ENCODE measurements at places on chromosomes 6 and 20. TPM values are rescaled to one million over a fixed set of nuclear protein-coding genes. Genes with fewer than 3 reads are reported as not detected.

DNA sequence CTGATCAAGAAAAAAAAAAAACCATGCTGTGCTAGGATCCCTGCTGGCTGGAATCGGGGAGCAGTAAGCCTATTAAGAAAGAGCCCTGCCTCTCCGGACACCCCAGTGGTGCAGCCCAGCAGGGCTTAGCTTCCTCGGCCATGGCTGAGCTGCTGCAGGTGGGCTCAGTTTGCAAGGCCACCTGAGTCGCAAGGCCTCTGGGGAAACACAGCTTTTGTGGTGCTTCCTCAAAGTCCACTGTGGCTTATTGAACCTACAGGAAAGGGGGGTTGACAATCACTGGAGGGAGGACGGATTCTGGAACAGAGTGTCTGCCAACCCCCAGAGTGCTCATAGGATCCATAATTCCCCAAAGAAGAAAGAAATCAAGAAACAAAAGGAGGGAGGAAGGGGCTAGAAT is 240.8 kb downstream of the SMOC2 start:
- no peak for DNase-seq
- H3K4me1 ChIP-seq: peaks cover 31% of the 10 kb centered on the region
- no peak overlapping the region for H3K27ac ChIP-seq
- no peak overlapping the region for H3K4me3 ChIP-seq
- H3K36me3 ChIP-seq: no peaks in the 10 kb centered on the region
- H3K27me3 ChIP-seq: no peaks in the 10 kb centered on the region

DNA sequence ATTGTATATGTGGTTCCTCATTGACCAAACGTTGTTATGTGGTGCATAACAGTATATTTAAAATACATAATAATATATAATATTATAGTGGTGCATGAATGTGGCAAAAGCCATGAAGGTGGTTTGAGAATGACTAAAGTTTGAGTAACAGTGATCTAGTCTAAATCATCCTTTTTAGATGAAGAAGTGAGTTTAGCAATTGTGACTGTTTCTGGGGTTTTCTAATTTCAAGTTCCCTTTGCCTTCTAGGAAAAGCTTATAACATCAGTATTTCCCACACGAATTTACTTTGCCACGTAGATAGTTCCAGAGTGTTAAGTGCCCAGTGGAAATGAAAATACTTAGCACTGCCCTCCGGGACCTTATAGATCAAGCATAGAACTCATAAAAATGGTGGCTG is 40.9 kb downstream of the ARFGEF2 start:
- no peaks in the 10 kb centered on the region for H3K27me3 ChIP-seq
- DNase-seq: no peak
- 0 out of 2 replicates have a peak, but pooled peaks cover 1% of the 10 kb centered on the region for H3K36me3 ChIP-seq
- no peak overlapping the region for H3K4me3 ChIP-seq
- H3K4me1 ChIP-seq: no peaks in the 10 kb centered on the region
- no peak overlapping the region for H3K27ac ChIP-seq

DNA sequence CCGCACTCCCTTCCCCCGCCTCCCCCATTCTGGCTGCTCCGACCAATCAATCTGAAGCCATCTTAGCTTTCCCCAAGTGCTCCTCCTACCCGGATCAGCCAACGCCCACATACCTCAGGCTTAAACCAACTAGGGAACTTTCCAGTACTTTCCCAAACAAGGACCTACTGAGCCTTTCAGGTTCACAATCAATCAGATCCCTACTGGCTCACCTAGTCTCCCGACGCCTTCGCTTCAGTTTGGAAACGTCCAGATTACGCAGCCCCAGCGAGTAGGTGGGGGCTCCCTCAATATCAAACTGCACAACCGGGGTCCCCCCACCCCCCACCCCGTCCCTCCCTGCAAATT is 432 bp downstream of the HSPA1L start:
- no peaks in the 10 kb centered on the region for H3K27me3 ChIP-seq
- peak overlapping the region; percentile 38 for H3K4me3 ChIP-seq
- no peaks in the 10 kb centered on the region for H3K36me3 ChIP-seq

DNA sequence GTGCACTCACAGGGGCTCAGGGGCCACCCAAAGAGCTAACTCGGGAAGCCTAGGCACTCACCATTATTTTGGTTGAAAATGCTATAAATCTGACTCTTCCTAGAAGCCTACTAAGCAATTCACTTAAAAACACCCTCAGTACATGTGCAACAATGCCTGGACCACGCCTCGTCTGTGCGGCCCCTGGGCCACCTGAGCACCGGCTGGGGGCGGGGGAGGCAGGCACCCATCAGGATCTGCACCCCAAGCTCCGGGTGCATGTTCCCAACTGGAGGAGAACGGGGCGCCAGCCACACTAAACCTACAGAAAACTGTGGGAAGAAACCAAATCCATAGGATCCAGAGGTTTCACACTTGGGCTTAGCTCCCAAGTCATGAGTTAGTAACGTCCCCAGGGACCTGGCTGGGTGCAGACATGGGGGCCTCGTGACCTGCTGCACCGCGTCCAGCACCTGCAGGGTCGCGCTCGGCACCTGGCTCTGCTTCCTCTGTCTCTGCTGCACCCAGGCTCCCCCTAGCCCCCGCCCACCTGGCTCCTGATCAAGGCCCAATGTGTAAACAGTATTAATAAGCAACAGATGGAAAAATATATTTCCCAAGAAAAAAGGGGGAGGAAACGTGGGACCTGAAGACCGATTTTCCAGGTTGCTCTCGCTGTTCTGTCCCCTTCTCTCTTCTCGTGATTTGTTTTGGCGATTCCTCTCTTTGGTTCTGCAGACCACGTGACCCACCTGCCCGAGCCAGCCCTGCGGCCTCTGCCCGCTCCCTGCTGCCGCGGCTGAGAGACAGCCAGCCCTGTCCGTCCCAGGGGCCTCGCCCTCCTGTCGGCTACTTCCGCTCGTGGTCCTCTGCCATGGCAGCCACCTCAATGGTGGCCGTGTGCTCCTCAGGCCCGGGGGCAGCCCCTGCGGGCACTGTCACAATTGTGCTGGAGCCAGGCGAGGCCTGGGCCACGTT is 15.5 kb upstream of the HELZ2 start:
- no peaks in the 10 kb centered on the region for H3K27me3 ChIP-seq
- H3K36me3 ChIP-seq: peaks cover 1% of the 10 kb centered on the region
- no peaks in the 10 kb centered on the region for H3K4me1 ChIP-seq
- no peak overlapping the region for H3K4me3 ChIP-seq

DNA sequence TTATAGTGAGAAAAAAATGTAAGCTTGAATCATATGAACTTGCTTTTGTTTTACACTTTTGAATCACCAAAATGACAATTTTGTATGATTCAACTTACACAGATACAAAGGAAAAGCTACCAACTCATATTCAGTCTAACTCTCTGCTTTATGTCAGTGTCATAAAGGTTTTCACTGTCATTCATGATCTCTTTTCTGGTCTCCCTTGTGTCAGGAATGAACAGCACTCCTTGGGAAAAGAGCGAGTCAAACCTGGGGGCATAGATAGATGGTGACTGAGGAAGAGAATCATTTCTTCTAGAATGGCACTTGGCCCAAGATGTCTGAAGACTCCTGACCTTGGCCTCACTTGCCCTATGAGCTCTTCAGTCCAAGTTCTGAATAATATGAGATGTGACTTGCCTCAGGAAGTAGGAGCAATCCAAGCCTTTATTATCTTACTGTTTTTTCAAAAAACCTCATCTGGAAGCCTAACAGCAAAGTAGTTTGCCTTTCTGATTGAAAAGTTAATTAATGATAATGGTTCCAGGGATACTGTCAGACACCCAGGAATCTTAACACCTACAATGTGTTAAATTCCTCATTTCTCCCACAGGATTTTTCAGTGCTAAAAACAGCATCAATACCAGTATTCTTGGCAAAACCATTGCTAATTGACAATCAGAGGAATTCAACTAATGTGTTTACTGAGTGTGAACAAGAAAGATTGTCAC is 270.0 kb upstream of the HSF2 start:
- H3K27me3 ChIP-seq: no peaks in the 10 kb centered on the region
- no peak overlapping the region for H3K27ac ChIP-seq

GRCh38 chr6:34537922-34538550 is 18.1 kb downstream of the SPDEF start:
- no peaks in the 10 kb centered on the region for H3K27me3 ChIP-seq
- no peaks in the 10 kb centered on the region for H3K36me3 ChIP-seq
- H3K4me3 ChIP-seq: no peak overlapping the region
- H3K27ac ChIP-seq: no peak overlapping the region

DNA sequence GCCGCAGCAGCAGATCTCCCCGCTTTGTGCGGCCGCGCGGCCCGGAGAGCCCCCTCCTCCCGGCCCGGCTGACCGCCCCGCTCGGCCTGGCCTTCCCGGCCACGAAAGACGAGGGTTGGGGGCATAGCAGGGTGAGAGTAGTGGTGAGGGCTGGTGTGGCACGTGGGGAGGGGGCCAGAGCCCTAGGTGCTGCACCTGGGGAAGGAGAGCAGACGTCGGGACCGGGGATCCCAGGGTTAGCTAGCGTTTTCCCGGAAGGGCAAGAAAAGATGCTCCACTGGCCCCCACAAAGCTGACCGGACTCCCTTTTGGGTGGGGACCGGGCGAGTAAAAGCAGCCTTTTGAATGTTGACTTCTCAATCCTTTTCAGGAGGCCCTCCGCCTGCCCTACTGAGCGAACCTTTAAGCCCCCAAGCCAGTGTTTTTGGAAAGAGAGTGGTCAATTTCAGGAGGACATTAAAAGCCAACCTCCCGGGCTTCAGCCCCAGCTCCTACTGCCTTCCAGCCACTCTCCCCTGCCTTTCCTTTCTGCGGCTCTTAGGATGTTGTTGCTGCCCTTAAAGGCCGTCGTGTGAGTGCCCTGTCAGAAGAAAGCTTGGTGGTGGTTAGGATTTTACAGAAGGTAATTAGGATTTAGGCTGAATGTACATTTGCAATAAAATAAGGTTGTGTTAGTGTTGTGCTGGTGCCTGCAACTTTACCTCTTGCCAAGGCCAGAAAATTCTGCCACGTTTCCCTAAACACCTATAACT is 648 bp upstream of the BACH2 start:
- peak overlapping the region; percentile 64 for H3K4me3 ChIP-seq
- H3K27me3 ChIP-seq: peaks cover 7% of the 10 kb centered on the region
- no peaks in the 10 kb centered on the region for H3K36me3 ChIP-seq

GRCh38 chr20:43710370-43711044 is 16.3 kb downstream of the GTSF1L start:
- DNase-seq: no peak
- H3K27ac ChIP-seq: no peak overlapping the region
- H3K36me3 ChIP-seq: peaks cover 8% of the 10 kb centered on the region
- H3K4me3 ChIP-seq: no peak overlapping the region

GRCh38 chr6:115914098-115914497 is 146.6 kb downstream of the FRK start:
- H3K27me3 ChIP-seq: no peaks in the 10 kb centered on the region
- no peaks in the 10 kb centered on the region for H3K36me3 ChIP-seq
- DNase-seq: no peak
- H3K27ac ChIP-seq: no peak overlapping the region

DNA sequence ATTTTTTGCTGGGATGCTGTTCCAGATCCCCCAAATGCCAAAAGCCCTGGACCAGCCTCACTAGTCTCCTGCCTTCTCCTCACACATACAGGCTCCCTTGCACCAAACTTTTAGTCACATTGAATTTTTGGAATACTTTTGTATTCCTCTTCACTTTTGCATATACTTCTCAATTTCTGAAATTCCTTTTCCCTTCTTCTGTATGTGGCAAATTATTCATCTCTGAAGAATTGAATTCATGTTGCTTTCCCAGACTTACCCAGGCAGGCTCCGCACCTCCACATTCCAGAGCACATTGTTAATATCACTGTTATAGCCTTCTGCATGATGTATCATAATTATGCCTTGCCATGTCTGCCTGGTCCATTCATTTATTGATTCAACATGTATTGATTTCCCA is 255.3 kb upstream of the POU3F2 start:
- H3K4me1 ChIP-seq: no peaks in the 10 kb centered on the region
- no peak for DNase-seq
- no peaks in the 10 kb centered on the region for H3K27me3 ChIP-seq
- H3K36me3 ChIP-seq: no peaks in the 10 kb centered on the region
- H3K27ac ChIP-seq: no peak overlapping the region

DNA sequence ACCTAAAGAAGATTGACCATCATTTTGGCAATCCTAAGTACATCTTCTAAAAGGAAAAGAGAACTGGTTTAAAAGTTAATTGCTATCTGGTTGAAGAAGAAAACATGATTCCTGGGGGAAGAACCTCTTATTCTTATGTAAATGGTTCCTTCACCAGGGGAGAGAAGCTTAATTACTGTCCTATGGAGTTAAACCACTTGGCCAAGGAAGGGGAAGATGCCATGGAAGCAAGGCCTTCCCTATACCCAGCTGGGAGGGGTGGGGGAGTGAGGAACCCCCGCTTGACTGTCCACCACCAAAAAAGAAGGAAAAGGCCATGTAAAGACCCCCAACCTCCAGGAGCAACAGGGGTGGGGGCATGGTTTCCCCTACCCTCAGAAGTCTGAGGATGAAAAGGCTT is 962.1 kb downstream of the GRIK2 start:
- H3K4me1 ChIP-seq: no peaks in the 10 kb centered on the region
- DNase-seq: no peak
- H3K4me3 ChIP-seq: no peak overlapping the region
- no peak overlapping the region for H3K27ac ChIP-seq

- H3K27me3 ChIP-seq: no peaks in the 10 kb centered on the region
- H3K27ac ChIP-seq: peak within 1 kb of the TSS; percentile 95
- H3K4me1 ChIP-seq: peaks cover 19% of the 10 kb centered on the region
- H3K4me3 ChIP-seq: peak within 1 kb of the TSS; percentile 68
- peak; percentile 98 for DNase-seq
Measured at GRCh38 chr20:62386383-62387218, at the start of gene RPS21. Gene RPS21 (plus strand): TSS chr20:62387103. CDS start chr20:62387339, 236 bp downstream.

DNA sequence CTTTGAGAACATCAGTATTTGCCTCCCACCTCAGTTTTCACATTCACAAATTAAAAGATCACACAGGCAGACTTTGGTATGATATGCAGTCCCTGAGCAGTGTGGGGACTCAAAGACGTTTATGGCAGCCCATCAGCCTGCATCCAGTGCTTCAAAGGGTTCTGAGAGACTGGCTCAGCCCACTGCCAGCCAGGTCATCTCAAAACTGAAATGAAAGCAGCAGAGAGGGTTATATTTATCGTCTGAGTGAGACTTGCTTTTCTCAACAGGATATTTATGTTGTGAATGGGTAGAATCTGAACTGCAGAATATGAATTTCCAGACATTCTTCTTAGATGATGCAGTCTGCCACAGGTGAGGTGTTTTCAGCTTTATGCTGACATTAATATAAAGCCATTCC is 159.8 kb downstream of the NRN1 start:
- DNase-seq: no peak
- H3K27ac ChIP-seq: no peak overlapping the region
- H3K4me3 ChIP-seq: no peak overlapping the region
- H3K27me3 ChIP-seq: peaks cover 4% of the 10 kb centered on the region
- no peaks in the 10 kb centered on the region for H3K36me3 ChIP-seq

The ELOVL4 gene
- 0.56 TPM for total RNA-seq

The GPX5 gene
- total RNA-seq: not detected

The PPP1R3G gene
- 0.14 TPM for total RNA-seq

The RAB32 gene
- total RNA-seq: 9.0 TPM

The LST1 gene
- total RNA-seq: not detected

The TMEM170B gene
- total RNA-seq: 4.0 TPM

The SCUBE3 gene
- total RNA-seq: 1.5 TPM

The GTSF1L gene
- total RNA-seq: not detected

The NFKBIL1 gene
- 14.7 TPM for total RNA-seq

The HLA-DMA gene
- total RNA-seq: 2.1 TPM

The SLC32A1 gene
- total RNA-seq: not detected

The OPRL1 gene
- total RNA-seq: 0.51 TPM

The POLR3F gene
- 15.7 TPM for total RNA-seq

The ERVFRD-1 gene
- 0.29 TPM for total RNA-seq

Data from Caco-2 (cell line).